HepG2 (cell line): ENCODE measurements at places on chromosomes 16 and 17.

- H3K27ac ChIP-seq, result peak overlapping the region; percentile 61
- H3K4me1 ChIP-seq, result peaks cover 76% of the 10 kb centered on the region
- peak; percentile 89 for DNase-seq
- H3K4me3 ChIP-seq, result peak overlapping the region; percentile 21
- H3K36me3 ChIP-seq, result 0 out of 2 replicates have a peak, but pooled peaks cover 5% of the 10 kb centered on the region
Observed at GRCh38 chr16:75262104-75262799, 10.8 kb upstream of the BCAR1 start.

DNA sequence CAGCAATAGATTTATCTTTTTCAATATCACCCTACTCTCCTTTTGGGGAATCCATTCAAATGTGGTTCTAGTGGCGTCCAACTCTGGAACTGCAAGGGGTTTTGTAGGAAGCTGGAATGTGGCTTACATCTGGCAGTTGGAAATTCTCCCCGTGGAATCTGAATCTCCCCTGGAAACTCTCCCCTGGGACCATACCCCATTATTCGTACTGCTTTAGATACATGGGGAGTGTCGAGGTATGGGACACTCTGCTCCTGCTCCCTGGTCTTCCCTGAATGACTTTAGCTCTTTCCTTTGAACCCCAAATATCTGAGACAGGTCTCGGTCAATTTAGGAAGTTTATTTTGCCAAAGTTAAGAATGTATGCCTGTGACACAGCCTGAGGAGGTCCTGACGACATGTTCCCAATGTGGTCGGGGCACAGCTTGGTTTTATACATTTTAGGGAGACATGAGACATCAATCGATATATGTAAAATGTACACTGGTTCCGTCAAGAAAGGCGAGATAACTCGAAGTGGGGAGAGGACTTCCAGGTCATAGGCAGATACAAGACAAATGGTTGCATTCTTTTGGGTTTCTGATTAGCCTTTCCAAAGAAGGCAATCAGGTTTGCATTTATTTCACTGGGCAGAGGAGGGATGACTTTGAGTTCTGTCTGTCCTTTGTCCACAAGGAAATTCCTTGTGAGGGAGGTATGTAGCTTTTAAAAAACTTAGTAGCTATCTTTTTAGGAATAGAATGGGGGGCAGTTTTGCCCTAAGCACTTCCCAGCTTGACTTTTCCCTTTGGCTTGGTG lies 89.1 kb upstream of the CORO6 start:
- DNase-seq, result no peak
- H3K4me1 ChIP-seq, result peaks cover 23% of the 10 kb centered on the region
- H3K4me3 ChIP-seq, result no peak overlapping the region
- H3K36me3 ChIP-seq, result no peaks in the 10 kb centered on the region
- no peak overlapping the region for H3K27ac ChIP-seq

- H3K4me1 ChIP-seq, result no peaks in the 10 kb centered on the region
- no peaks in the 10 kb centered on the region for H3K27me3 ChIP-seq
- no peak for DNase-seq
- no peak overlapping the region for H3K4me3 ChIP-seq
Observed at GRCh38 chr17:68850749-68851510, 104.3 kb downstream of the ABCA8 start.

DNA sequence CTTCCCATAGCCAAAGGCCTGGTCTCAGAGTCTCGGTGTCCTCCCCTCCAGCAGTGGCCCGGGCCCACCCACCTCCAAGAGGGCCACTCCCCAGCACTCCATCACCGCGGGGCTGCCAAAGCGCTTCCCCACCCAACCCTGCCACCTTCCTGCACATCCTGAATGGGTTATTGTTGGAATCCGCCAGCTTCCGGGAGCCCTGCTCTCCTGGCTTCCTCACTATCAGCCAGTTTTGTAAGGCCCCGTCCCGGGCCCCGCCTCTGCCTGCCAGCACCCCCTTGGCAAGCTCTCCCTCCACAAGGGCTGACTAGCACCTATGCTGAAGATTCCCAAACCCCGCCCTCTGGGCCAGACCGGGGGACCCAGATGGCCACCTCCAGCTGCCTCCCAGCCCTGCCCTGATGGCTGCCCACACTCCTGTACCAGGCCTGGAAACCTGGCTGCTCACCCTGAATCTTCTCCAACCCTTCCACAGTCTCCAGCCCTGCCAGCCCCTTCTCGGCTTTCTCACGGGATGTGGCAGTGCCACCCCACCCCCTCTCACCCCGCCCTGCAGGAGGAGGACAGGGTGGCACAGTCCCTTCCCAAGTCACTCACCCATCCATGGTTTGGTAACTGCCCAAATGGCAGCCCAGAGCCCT lies 14.4 kb downstream of the MYBBP1A start:
- no peak overlapping the region for H3K27ac ChIP-seq
- no peaks in the 10 kb centered on the region for H3K27me3 ChIP-seq
- H3K4me1 ChIP-seq, result peaks cover 9% of the 10 kb centered on the region; the same call in 1 of the 2 replicates
- peaks cover 34% of the 10 kb centered on the region for H3K36me3 ChIP-seq
- no peak overlapping the region for H3K4me3 ChIP-seq

DNA sequence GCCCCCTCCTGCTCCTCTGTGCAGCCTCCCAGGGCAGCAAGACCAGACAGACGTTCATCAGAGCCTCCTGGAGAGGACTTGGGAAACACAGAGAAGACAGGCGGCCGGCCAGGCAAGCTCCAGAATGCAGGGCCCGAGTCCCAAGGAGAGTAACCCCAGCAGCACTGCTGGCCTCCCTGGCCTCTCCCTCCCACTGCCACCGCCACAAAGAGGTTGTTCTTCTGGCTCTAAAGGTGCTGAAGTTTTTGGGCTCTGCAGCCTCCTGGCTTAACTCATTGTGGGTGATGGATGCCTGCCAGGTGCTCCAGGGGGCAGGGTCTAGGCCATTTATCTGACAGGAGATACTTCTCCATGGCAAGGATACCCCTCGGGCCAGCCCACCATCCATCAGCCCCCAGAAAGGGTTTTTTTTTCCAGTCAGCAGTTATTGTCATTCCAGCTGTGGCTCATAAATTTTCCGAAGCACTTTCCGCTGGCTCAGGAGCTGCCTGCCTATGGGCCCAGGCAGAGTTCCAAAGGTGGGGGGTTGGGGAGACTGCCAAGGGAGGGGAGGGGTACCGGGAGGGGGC lies 32.0 kb upstream of the MRPS23 start:
- no peak overlapping the region for H3K4me3 ChIP-seq
- no peaks in the 10 kb centered on the region for H3K27me3 ChIP-seq
- DNase-seq, result no peak

DNA sequence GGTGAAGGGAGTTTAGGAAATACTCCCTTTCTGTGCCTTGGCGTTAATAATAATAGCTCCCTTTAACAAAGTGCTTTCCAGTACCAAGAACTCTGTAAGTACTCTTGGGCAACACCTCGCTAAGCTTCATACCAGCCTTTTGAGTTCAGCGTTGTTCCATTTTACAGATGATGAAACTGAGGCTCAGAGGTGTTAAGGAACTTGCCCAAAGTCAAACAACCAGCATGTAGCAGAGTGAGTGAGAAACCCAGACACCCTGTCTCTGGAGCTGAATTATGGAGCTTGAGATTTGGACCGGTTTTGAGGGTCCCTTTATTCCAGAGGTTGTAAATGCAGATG lies 607 bp downstream of the KATNIP start:
- peaks cover 34% of the 10 kb centered on the region for H3K4me1 ChIP-seq
- no peaks in the 10 kb centered on the region for H3K27me3 ChIP-seq
- H3K27ac ChIP-seq, result peak overlapping the region; percentile 64
- peaks cover 6% of the 10 kb centered on the region; the same call in 2 of the 3 replicates for H3K36me3 ChIP-seq

DNA sequence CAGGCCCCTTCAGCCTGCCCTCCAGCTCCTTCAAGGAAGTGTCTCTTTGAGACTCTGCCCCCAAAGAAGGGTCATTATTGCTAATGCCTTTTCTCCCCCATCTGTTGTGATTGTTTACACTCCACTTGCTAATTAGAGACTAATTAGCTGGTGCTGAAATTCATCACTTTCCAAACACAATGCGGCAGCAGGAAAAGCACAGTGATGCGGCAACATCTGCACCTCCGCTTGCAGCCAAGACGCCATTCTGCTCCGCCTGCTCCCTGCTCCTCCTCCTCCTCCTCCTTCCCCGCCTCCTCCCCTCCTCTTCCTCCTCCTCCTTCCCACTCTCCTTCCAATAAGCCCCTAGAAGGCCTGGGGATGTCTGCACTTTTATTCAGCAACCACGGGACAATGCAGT lies 110.5 kb downstream of the SDK2 start:
- no peaks in the 10 kb centered on the region for H3K4me1 ChIP-seq
- no peak for DNase-seq
- H3K4me3 ChIP-seq, result no peak overlapping the region
- peaks cover 68% of the 10 kb centered on the region; the same call in 2 of the 3 replicates for H3K27me3 ChIP-seq

GRCh38 chr16:73058616-73059409 lies 10.9 kb upstream of the ZFHX3 start:
- H3K36me3 ChIP-seq, result no peaks in the 10 kb centered on the region
- DNase-seq, result no peak
- peaks cover 48% of the 10 kb centered on the region for H3K4me1 ChIP-seq
- no peaks in the 10 kb centered on the region for H3K27me3 ChIP-seq
- peak overlapping the region; percentile 57 for H3K27ac ChIP-seq

GRCh38 chr17:74340470-74341023 lies 14.5 kb downstream of the KIF19 start:
- peak; percentile 56 for DNase-seq
- H3K4me1 ChIP-seq, result peaks cover 10% of the 10 kb centered on the region
- peaks cover 11% of the 10 kb centered on the region; the same call in 1 of the 2 replicates for H3K27me3 ChIP-seq
- H3K36me3 ChIP-seq, result no peaks in the 10 kb centered on the region

DNA sequence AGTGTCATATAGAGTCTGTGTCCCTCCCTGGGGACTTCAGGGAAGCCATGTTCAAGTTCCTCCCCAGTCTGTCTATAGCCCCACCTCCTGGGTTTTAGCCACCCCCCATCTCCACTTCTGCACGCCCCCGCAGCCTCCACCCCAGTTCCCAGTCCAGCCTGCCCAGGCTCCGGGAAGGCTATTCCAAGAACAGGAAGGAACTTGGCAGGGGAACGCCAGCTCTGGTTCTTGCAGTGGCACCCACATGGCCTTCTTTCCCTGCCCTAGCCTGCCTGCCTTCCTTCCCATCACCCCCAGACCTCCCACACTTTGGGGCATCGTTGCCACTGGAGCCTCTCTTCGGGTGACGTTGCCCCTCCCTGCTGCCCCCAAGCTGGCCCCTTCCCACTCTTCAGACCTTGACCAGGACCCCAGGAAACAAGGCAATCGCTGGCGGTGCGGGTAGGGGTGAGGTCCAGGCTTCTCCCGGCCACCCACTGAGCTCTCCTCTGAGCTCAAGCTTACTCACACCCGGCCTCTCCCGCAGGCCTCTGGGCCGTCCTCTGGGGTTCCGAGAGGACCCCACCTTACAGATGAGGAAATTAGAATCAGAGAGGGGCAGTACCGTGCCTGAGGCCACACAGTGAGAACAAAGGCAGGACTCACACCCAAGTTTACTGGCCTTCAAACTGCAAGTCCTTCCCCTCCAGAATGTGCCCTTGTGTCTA lies 9.2 kb upstream of the CES4A start:
- no peak overlapping the region for H3K4me3 ChIP-seq
- H3K27ac ChIP-seq, result no peak overlapping the region
- no peak for DNase-seq
- no peaks in the 10 kb centered on the region for H3K36me3 ChIP-seq

DNA sequence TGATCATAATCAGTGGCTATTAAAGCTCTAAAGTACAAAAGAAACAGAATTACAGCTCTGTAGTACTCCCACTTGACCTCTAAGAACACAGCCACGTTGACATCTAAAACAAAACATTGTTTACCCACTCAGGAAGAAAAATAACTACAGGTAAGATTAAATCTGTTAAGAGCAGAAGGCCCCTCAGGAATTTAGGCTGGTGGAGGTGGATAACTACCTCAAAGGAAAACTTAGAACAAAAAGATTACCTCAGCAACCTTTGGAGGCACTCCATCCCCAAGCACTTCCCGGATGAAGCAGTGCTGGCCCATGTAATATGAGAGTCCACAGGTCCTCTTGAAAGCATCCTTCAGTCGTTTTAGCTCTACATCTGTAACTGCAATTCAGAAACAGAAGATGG lies 46.7 kb downstream of the USP32 start:
- no peak overlapping the region for H3K4me3 ChIP-seq
- no peaks in the 10 kb centered on the region for H3K27me3 ChIP-seq
- peaks cover 18% of the 10 kb centered on the region; the same call in 2 of the 3 replicates for H3K36me3 ChIP-seq
- no peak for DNase-seq
- H3K27ac ChIP-seq, result no peak overlapping the region
- no peaks in the 10 kb centered on the region for H3K4me1 ChIP-seq

DNA sequence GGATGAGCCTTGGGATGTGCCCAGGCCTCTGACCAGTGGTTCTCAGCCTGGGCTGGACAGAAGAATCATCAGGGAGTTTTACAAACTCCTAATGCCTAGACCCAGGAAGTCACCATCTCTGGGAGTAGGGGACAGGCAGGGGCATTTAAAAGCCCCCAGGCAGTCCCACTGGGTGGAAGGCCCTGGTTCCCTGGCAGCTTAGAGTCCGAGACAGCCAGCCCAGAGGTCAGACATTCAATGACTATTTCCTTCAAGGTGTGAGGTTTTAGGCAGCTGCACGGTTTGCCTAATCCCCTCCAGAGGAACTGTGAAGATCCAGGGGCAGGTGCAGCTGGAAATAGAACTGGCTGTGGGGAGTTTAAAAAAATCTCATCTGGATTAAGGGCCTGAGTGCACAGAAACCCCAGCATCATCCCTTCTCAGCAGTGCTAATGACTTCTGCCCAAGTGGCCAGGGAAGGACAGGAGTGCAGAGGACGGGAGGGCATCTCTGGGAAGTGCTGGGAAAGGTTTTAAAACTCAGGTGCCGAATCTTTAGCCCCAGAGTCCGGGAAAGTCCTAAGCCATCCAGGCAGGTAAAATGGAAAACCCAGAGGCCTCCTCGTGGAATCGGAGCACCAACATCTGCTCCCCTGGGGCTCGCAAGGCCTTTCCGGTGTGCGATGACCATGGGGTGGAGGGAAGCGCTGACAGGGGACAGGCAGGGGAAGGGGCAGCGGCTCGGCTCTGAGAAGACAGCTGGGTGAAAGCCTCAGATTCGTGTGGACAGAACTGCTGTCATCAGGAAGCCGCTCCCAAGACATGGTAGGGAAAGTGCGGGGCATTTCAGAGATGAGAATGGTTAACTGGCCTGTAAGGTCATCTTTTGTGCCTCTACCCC lies 1.5 kb upstream of the LGALS3BP start:
- no peaks in the 10 kb centered on the region for H3K27me3 ChIP-seq
- H3K27ac ChIP-seq, result peak overlapping the region; percentile 88
- peaks cover 17% of the 10 kb centered on the region; the same call in 2 of the 3 replicates for H3K36me3 ChIP-seq
- no peak for DNase-seq
- no peak overlapping the region; the same call in 1 of the 2 replicates for H3K4me3 ChIP-seq

- peaks cover 24% of the 10 kb centered on the region for H3K4me1 ChIP-seq
- no peaks in the 10 kb centered on the region for H3K27me3 ChIP-seq
- H3K27ac ChIP-seq, result no peak overlapping the region
- no peak overlapping the region for H3K4me3 ChIP-seq
Observed at GRCh38 chr17:66684261-66684660, 150.7 kb upstream of the CACNG5 start.

GRCh38 chr17:1201132-1201702 lies 21.4 kb upstream of the ABR start:
- no peaks in the 10 kb centered on the region for H3K4me1 ChIP-seq
- no peaks in the 10 kb centered on the region; the same call in 1 of the 2 replicates for H3K27me3 ChIP-seq
- no peak overlapping the region for H3K27ac ChIP-seq
- no peak overlapping the region for H3K4me3 ChIP-seq

- H3K36me3 ChIP-seq, result no peaks in the 10 kb centered on the region
- H3K4me3 ChIP-seq, result no peak overlapping the region
- no peak overlapping the region for H3K27ac ChIP-seq
- peaks cover 18% of the 10 kb centered on the region; the same call in 2 of the 3 replicates for H3K27me3 ChIP-seq
- DNase-seq, result no peak
- H3K4me1 ChIP-seq, result no peaks in the 10 kb centered on the region
Observed at GRCh38 chr17:46916211-46916610, 6.7 kb upstream of the GOSR2 start.

GRCh38 chr16:78292844-78293380 lies 193.5 kb downstream of the WWOX start:
- H3K4me1 ChIP-seq, result peaks cover 82% of the 10 kb centered on the region
- H3K27me3 ChIP-seq, result no peaks in the 10 kb centered on the region
- H3K36me3 ChIP-seq, result no peaks in the 10 kb centered on the region
